ENCODE measurements at places on chromosomes 1 and 21. TPM values are rescaled to one million over a fixed set of nuclear protein-coding genes. Genes with fewer than 3 reads are reported as not detected.
A peak's percentile ranks its signal among the peaks of the same experiment; 100 is the strongest.

- no peak for DNase-seq
Observed at GRCh38 chr21:38037416-38037815, 121.2 kb upstream of the KCNJ6 start.

The FAM72B gene
- total RNA-seq: 1.3 TPM

- DNase-seq: peak; percentile 49
Observed at GRCh38 chr1:10378081-10378841, 20.6 kb upstream of the PGD start.

DNA sequence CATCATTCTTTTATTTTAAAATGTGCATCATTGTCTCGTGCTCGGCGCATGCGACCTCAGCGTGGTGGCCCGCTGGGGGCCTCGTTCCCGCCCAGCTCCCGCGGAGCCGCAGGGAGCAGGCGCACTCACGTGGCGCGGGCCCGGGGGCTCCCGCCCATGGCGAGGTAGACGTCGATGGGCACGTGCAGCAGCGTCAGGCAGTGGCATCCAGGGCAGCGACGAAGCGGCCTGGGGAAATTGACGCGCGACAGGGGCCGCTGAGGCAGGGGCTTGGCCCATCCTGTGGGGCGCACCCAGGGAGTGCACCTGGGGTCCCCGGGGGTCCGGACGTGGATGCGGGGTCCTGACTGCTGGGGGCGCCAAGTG is 994 bp downstream of the FAM229A start:
- no peak for DNase-seq

The NUAK2 gene
- 1.2 TPM for total RNA-seq

The GNAT2 gene
- total RNA-seq: not detected

Measured in right cardiac atrium (tissue), 5 donors.